ENCODE measurements at places on chromosomes 3 and 15. TPM values are rescaled to one million over a fixed set of nuclear protein-coding genes. Genes with fewer than 3 reads are reported as not detected.
A peak's percentile ranks its signal among the peaks of the same experiment; 100 is the strongest.

CHRNB4 gene
- total RNA-seq = not detected

TMED3 gene
- total RNA-seq = 58.6 TPM

SYNM gene
- 2.4 TPM for total RNA-seq

SPINK8 gene
- not detected for total RNA-seq

DNA sequence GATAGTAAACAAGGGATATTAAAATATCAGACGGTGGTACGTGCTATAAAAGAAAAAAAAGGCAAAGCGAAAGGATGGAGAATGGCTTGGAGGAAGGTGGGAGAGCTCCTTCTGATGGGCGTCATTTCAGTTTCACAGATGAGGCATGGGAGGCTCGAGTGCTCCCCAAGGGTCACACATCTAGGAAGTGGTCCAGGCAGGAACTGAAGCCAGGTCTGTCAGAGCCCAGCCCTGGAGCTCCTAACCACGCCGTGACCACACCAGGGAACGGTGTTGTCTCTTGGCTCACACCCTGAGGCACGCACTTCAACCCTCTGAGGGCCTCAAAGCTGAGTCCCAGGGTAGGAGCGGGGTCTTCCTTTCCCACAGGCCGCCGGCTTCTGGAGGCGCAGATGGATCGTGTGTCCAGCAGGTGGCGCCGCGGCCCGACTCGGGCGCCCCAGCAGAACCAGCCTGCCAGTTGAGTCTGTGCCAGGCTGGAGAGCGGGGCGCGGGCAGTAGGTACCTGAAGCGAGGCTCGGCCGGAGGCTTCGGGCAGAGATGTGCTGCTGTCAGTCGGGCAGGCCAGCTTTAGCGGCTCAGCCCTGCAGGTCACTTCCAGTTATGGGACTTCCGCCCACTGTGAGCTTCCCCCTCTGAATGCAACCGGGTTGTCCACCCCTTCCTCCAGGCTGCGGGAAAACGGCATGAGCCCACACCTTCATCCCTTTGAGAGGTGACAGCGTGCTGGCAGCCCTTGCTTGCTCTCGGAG is 68.1 kb downstream of the SLC6A1 start:
- no peak for DNase-seq

DNA sequence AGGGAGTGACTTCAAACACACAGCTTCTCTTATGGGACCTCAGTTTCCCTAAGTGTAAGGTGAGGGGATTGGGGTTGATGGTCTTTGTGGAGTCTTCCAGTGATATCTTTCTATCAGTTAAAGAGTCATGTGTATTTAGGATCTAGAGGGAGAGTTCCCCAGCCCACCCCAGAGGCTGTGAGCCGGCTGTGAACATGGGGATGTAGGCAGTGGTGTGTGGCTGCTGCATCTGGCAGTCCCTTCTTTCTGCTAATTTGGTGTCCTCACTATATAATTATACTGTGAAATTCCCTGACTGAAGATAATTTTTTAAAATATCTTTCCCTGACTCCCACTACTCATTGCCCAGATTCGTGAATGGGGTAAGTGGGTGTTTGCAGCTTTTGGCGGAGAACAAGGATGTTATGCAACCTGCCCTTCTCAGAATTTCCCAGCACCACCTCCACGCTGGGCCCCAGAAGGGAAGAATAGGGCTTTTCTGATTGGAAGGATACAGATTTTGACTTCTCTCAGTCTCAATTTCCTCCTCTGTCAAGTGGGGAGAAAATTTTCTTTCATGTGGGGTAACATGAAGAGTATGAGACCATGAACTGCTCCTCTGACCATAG is 79.0 kb upstream of the RASGRF1 start:
- DNase-seq = no peak

DNA sequence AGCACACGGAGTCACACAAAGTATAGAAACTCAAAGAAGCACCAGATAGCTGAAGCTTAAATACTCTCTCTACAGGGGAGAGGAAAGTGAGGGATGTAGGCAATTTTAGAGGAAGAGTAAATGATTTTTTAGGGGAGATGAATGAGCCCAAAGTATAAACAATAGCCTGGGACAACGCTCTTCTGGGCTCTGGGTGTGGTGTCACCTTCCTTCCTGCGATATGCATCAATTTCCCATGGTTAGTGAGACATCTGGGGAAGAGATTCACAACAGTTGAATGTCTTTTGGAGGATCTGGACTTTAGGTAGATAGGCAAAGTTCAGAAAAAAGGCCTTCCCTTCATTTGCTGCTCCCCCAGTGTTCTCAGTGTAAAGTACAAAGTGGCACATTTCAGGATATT is 125.2 kb downstream of the EFHB start:
- no peak for DNase-seq

DNA sequence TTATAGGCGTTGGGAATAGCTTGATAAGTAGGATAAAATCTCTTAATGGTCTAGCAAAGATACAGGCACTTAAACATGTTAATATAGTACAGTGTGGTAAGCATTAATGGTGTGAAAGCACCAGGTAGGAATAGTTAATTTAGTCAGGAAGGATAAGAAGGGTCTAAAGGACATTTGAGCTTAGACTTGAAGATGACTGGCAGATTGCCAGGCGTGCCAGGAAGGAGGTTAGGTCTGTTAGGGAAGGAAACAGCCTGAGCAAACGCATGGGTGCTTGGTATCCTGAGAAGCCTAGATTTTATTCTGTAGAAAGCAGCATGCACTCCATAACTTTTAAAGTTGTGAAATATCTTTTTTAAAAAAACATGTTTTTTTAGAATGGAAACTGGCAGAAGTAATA is 17.7 kb downstream of the SEC62 start:
- no peak for DNase-seq

DNA sequence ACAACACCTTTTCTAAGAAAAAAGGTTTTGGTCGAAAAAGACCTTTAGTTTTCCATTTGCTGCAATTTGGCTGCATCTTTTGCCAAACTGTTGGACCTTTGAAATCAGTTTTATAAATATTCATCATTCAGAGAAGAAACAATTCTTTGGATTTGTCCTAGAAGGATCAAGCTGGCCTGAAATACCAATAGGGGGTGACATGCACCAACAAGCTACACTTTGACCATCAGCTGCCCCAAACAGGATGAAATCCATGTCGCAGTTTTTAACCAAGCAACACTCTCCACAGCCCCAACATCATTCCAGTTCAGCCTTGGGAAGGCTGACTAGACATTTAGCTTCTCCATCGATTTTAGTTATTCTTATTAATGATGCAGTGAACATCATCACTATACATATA is 9.8 kb downstream of the RPL15 start:
- no peak for DNase-seq

GRCh38 chr15:38351466-38351865 is 98.8 kb downstream of the SPRED1 start:
- no peak for DNase-seq

DNA sequence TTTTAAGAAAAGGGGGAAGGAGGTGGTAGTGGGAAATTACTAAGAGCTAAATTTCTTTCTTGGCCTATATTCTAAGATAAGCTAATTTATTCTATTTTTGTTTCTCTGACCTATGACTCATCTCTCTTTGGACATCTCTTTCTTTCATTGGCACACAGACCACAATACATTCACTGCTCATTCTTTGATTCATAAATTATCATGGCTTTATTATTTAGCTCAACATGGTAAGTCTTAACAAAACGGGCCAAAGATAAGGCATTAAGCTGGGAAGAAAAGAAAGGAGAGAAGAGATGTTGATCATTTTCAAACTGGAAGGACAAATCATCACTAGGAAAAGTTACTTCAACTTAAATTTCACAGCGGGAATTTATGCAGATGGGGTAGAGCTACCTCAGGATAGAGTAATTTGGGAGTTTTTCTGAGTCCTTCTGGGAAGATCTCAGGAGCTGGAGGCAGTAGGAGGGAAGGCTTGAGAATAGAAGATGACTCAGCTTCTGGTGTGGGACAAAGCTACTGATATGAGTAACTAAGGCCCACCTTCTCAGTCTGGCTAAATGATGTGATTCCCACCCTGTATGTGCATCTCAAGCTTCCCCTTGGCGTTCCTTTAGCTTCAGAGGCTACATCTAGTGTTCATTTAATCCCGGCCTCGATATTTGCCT is 7.5 kb upstream of the ALCAM start:
- no peak for DNase-seq

DNA sequence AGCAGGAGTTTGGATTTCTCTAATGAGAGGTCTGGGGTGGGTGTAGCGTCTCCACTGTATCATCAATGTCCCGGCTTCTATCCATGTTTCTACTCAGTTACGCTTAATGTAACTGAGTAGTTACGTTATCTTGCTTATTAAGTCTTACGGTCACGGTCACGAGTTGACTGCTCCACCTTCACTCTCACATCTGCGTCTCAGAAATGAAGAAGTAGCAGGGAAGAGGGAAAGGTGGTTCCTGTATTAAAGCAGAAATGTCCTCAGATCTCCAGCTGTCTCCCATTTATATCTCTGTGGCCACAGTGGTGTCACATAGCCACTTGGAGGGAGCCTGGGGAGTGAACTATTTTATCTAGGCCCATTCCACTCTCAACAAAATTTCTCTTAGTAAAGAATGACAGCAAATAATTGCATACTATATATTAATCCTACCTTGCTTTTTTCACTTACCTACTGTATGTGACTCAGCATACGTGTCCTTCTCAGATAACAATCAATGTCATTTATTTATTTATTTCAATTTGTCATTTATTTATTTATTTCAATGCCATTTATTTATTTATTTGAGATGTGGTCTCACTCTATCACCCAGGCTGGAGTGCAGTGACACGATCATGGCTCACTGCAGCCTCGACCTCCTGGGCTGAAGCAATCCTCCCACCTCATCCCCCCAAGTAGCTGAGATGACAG is 39.7 kb upstream of the RNU6-1 start:
- DNase-seq = no peak

DNA sequence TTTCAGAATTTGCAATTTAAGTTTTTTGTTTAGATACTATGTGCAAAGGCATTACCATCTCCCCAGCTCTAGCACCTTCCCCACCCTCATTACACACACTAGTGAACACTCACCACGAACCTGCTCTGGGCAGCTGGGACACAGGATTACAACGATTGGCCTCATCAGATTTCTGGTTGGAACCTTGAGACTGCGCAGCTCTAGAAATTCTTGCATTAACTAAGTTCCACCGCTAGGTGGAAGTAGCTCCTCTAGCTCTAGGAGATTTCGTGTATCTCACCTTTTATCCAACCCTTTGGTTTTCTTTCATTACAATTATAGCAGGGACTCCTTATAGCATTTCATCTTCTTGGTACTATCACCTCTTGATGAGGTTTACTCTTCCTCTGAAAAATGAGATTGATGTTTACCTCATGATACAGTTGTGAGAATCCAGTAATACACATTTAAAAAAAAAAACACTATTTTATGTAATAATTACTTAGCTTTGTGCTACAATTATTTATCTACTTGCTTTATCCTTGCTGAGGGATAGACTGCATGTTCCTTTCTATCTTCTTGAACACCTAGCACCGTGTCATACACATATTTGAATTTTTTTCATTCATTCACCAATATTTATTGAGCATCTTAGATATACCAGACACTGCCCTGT is 28.7 kb upstream of the PLOD2 start:
- DNase-seq = peak; percentile 16

DNA sequence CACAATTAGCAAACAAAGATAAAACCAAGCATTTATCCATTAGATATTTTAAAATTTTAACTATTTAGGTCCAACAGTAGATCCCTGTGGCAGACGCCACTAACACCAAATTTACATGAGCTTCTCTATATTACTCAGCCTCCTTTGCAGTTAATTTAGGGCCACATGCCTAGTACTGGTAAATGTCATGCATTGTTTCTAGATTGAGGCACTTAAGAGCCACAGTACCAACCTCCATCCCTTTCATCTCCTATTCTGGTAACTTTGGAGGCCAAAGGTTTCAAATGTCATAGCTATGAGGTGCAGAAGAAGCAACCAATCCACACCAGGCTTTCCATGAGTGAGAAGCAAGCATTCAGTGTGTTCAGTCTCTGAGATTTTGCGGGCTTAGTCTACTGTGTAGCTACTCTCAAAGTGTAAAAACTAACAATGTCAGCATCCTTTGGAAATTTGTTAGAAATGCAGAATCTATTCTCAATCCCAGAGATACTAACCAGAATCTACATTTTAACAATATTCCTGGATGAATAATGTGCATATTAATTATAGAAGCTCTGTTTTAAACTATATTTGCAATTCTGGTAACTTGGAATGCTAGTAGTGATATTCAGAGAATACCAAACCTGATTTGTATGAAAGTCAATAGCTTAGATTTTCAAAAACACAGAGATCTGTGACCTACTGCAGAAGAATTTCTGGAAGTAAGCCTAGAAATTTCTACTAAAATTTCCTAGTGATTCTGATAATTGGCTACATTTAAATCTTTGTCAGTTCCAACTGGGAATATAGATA is 206.3 kb upstream of the CD96 start:
- DNase-seq = no peak
